ENCODE measurements at places on chromosomes 5 and 9. TPM values are rescaled to one million over a fixed set of nuclear protein-coding genes. Genes with fewer than 3 reads are reported as not detected.

GALNT12 gene
- total RNA-seq = 0.80 TPM

ZNF454 gene
- total RNA-seq = 0.17 TPM

TMC1 gene
- not detected for total RNA-seq

ADAMTS2 gene
- not detected for total RNA-seq

SPINK7 gene
- not detected for total RNA-seq

ADAMTS13 gene
- 2.0 TPM for total RNA-seq

PHF24 gene
- total RNA-seq = 0.67 TPM

CYLC2 gene
- total RNA-seq = not detected

BTNL8 gene
- not detected for total RNA-seq
